Pancreas (tissue), 10 donors: ENCODE measurements at places on chromosomes 3 and 15.

- H3K4me1 ChIP-seq = no peaks in the 10 kb centered on the region
- no peaks in the 10 kb centered on the region for H3K36me3 ChIP-seq
- H3K4me3 ChIP-seq = no peak overlapping the region
- H3K27ac ChIP-seq = no peak overlapping the region
- no peak for DNase-seq
These were observed 176.0 kb downstream of the KCNMB2 start for GRCh38 chr3:178712247-178712646.

DNA sequence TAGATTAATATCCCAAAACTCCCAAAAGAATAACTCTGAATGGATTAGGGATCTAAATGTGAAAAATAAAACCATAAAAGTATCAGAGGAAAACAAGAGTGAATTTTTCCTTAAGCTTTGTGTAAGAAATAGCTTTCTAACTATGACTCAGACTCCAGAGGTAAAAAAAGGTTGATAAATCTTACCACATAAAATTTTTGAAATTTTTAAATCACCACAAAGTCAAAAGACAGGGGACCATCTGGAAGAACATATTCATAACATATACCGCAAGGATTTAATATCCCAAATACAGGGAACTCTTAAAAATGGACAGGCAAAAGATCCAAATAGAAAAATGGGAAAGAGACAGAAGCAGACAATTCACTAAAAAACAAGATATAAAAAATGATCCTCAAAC lies 145.0 kb downstream of the ARNT2 start:
- H3K27ac ChIP-seq = no peak overlapping the region
- DNase-seq = no peak
- no peak overlapping the region for H3K4me3 ChIP-seq
- no peaks in the 10 kb centered on the region for H3K27me3 ChIP-seq
- H3K36me3 ChIP-seq = no peaks in the 10 kb centered on the region

GRCh38 chr15:73781038-73781925 lies 28.1 kb upstream of the INSYN1 start:
- no peak overlapping the region for H3K27ac ChIP-seq
- DNase-seq = no peak
- H3K4me1 ChIP-seq = peaks cover 10% of the 10 kb centered on the region
- no peaks in the 10 kb centered on the region for H3K27me3 ChIP-seq

GRCh38 chr3:54121414-54122323 lies 683 bp upstream of the CACNA2D3 start:
- H3K36me3 ChIP-seq = no peaks in the 10 kb centered on the region
- peaks cover 11% of the 10 kb centered on the region for H3K4me1 ChIP-seq
- H3K4me3 ChIP-seq = peak overlapping the region; percentile 55

DNA sequence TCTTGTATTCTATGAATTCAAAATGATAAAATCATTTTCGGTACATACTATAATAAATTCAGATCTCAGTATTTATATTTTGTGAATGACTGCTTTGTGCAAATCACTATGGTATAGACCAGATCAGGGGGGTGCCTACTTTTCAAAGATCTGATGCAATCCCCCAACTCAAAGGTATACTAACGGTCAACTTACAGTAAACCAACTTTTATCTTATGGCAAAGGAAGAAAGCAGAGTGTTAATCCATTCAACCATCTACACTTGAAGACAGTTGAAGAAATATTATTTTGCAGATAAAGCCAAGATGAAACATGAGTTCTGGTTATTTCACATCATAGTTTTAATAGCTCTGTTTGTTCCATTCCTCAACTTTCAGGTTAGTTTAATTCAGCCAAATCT lies 197.1 kb downstream of the MEX3B start:
- no peaks in the 10 kb centered on the region for H3K4me1 ChIP-seq
- no peak overlapping the region for H3K27ac ChIP-seq
- no peak for DNase-seq
- H3K36me3 ChIP-seq = no peaks in the 10 kb centered on the region
- H3K27me3 ChIP-seq = no peaks in the 10 kb centered on the region
- H3K4me3 ChIP-seq = no peak overlapping the region

DNA sequence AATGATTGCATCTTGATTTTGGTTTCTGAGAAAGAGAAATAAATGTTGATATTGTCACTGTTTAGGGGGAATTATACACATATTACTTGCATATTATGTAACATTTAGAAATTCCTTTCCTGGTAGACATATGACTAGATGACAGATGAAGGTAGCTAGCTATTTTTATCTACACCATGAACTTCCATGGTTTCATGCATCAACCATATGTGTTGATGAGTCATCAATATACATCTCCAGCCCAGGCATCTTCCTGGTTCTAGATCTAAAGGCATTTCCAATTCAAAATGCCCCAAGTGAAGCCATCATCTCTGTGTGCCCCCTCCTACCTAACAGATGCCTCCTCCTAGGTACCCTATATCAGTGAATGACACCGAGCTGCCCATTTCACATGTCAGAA lies 9.5 kb upstream of the ADAMTSL3 start:
- no peak overlapping the region for H3K27ac ChIP-seq
- no peak for DNase-seq
- H3K4me1 ChIP-seq = no peaks in the 10 kb centered on the region
- no peak overlapping the region for H3K4me3 ChIP-seq
- no peaks in the 10 kb centered on the region for H3K36me3 ChIP-seq

DNA sequence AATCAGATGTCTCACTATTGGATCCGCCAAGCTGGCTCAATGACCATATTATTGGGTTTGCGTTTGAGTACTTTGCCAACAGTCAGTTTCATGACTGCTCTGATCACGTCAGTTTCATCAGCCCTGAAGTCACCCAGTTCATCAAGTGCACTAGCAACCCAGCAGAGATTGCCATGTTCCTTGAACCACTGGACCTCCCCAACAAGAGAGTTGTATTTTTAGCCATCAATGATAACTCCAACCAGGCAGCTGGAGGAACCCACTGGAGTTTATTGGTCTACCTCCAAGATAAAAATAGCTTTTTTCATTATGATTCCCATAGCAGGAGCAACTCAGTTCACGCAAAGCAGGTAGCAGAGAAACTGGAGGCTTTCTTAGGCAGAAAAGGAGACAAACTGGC lies 21.5 kb downstream of the SENP8 start:
- H3K4me1 ChIP-seq = no peaks in the 10 kb centered on the region
- H3K4me3 ChIP-seq = no peak overlapping the region
- no peaks in the 10 kb centered on the region for H3K27me3 ChIP-seq
- DNase-seq = no peak

- H3K27me3 ChIP-seq = no peaks in the 10 kb centered on the region
- H3K4me1 ChIP-seq = no peaks in the 10 kb centered on the region
- no peaks in the 10 kb centered on the region for H3K36me3 ChIP-seq
- H3K27ac ChIP-seq = no peak overlapping the region
- no peak overlapping the region for H3K4me3 ChIP-seq
These were observed 6.6 kb downstream of the PLSCR5 start for GRCh38 chr3:146598535-146598934.

DNA sequence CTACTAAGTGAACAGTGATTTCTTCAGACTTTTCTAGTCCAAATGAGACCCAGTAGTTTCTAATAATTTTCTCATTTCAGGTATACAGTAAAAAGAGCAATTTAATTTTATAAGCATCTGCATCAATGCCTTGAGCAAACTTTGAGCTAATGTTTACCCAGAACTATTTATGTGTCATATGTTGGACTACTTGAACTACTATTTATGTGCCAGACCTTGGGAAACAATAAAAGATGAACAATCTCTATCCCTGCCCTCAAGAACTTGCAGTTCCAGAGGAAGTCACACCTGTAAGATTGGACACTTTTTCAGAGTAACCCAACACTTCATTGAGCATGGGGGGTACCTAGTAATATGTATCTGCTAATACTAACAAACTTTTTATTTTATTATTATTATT lies 2.3 kb upstream of the UBE3A start:
- H3K27me3 ChIP-seq = no peaks in the 10 kb centered on the region
- H3K4me1 ChIP-seq = peaks cover 15% of the 10 kb centered on the region
- H3K36me3 ChIP-seq = no peaks in the 10 kb centered on the region
- DNase-seq = no peak
- H3K4me3 ChIP-seq = no peak overlapping the region

DNA sequence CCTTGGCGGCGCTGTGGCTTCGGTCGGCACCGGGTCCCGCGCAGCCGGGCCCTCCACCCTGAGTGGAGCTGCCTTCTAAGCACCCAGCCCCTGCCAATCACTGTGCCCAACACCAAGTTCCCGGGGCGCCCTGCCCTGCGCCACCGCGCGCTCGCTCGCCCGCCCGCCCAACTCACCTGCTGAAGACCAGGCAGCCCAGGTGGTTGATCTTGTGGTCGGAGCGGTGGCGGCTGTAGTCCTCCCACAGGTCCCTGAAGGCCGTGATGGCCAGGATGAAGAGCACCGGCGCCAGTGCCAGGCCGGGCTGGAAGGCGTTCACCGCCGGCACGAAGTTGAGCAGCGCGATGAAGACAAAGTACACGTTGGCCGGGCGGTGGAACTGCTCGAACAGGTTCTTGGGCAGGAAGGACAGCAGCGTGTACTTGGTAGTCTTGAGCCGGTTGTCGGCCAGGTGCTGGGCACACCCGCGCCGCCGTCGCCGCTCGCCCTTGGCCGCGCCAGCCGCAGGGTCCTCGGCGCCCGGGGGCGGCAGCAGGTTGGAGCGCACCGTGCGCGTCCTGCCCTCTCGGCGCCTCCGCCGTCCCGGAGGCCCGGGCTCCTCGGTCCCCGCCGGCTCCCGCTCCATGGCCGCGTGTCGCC lies 536 bp downstream of the ATP10A start:
- no peaks in the 10 kb centered on the region for H3K36me3 ChIP-seq
- H3K4me3 ChIP-seq = peak overlapping the region; percentile 24
- no peaks in the 10 kb centered on the region for H3K4me1 ChIP-seq

- DNase-seq = no peak
- H3K4me1 ChIP-seq = no peaks in the 10 kb centered on the region
- H3K36me3 ChIP-seq = no peaks in the 10 kb centered on the region
- H3K4me3 ChIP-seq = no peak overlapping the region
- H3K27me3 ChIP-seq = no peaks in the 10 kb centered on the region
These were observed 40.5 kb downstream of the MYLK start for GRCh38 chr3:123843668-123844067.

DNA sequence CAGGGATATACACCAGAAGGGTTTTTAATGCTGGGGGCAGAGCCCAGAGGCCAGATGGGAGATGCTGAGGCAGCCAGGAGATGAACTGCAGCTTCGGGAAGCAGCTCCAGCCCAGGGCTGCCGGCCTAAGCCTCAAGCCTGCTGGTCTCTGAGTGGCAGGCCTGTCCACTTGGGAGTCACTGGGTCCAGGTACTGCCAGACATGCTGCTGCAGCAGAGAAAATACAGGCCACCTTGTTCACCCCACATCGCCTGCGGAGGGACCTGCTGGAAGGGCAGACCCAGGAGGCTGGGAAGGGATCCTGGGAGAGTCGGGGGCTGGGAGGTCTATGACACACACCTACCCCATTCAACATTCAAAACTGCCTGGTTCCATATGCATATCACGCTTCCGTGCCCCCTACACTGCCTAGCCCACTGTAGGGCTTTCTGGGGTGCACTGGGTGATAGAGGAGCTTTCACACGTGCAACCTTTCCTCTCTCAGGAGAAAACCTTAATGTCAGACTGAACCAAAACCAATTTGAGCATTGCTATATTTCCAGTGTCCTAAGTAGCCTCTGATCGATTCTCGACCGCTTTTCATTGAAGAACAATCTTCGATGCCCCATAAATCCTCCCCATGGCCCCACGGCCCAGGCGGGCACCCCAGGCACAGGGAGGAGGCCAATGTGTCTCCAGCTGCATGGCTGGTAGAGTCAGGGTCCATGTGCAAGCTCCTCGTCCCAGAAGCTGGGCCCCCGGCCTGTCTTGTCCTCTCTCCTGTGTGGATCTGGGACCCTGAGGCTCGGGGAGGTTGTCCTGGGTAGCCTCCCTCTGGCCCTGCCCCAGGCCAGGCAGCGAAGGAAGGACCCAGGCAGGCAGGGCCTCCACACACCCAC lies 147.4 kb downstream of the ATP10A start:
- DNase-seq = no peak
- no peak overlapping the region for H3K4me3 ChIP-seq
- no peak overlapping the region for H3K27ac ChIP-seq
- no peaks in the 10 kb centered on the region for H3K36me3 ChIP-seq
- H3K27me3 ChIP-seq = no peaks in the 10 kb centered on the region
- no peaks in the 10 kb centered on the region for H3K4me1 ChIP-seq

DNA sequence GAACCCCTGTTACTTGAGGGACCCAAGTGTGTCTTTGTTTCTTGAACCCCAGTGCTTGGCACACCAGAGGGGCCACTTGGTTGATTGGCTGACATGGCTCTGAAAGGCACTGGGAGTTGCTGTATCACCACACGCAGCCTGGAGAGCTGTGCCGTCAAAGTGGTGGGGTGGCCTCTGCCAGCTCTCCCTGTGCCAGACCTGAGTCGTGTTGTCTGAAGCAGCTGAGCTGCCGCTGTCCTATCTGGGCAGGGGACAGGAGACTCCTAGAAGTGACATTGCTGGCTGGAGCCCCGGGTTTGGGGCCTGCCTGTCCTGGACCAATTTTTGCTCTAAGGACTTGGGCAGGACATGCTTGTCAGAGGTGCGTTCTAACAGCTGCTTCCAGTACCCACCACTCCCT lies 5.5 kb upstream of the SNX22 start:
- no peak overlapping the region for H3K27ac ChIP-seq
- H3K4me3 ChIP-seq = no peak overlapping the region
- H3K36me3 ChIP-seq = peaks cover 9% of the 10 kb centered on the region

GRCh38 chr3:8822141-8822540 lies 52.7 kb upstream of the OXTR start:
- no peaks in the 10 kb centered on the region for H3K4me1 ChIP-seq
- H3K27ac ChIP-seq = no peak overlapping the region
- H3K4me3 ChIP-seq = no peak overlapping the region
- no peaks in the 10 kb centered on the region for H3K27me3 ChIP-seq
- H3K36me3 ChIP-seq = no peaks in the 10 kb centered on the region

- H3K27ac ChIP-seq = no peak overlapping the region
- no peaks in the 10 kb centered on the region for H3K4me1 ChIP-seq
- H3K4me3 ChIP-seq = no peak overlapping the region
- H3K27me3 ChIP-seq = no peaks in the 10 kb centered on the region
These were observed 11.4 kb upstream of the CSPG4 start for GRCh38 chr15:75723847-75724660.

GRCh38 chr3:65924762-65925161 lies 114.0 kb downstream of the MAGI1 start:
- no peak for DNase-seq
- peaks cover 23% of the 10 kb centered on the region for H3K4me1 ChIP-seq
- no peaks in the 10 kb centered on the region for H3K36me3 ChIP-seq
- peak overlapping the region; percentile 73 for H3K27ac ChIP-seq
- H3K4me3 ChIP-seq = no peak overlapping the region

GRCh38 chr3:171206283-171206682 lies 179.8 kb upstream of the SLC2A2 start:
- H3K4me1 ChIP-seq = no peaks in the 10 kb centered on the region
- no peak overlapping the region for H3K4me3 ChIP-seq
- H3K27me3 ChIP-seq = no peaks in the 10 kb centered on the region
- no peak for DNase-seq
- H3K36me3 ChIP-seq = no peaks in the 10 kb centered on the region
- H3K27ac ChIP-seq = no peak overlapping the region

GRCh38 chr3:183370391-183370790 lies 58.0 kb downstream of the MCF2L2 start:
- no peak for DNase-seq
- H3K4me3 ChIP-seq = no peak overlapping the region
- H3K4me1 ChIP-seq = no peaks in the 10 kb centered on the region
- no peaks in the 10 kb centered on the region for H3K27me3 ChIP-seq
- no peak overlapping the region for H3K27ac ChIP-seq
